ENCODE measurements at places on chromosomes 5 and 9.

DNA sequence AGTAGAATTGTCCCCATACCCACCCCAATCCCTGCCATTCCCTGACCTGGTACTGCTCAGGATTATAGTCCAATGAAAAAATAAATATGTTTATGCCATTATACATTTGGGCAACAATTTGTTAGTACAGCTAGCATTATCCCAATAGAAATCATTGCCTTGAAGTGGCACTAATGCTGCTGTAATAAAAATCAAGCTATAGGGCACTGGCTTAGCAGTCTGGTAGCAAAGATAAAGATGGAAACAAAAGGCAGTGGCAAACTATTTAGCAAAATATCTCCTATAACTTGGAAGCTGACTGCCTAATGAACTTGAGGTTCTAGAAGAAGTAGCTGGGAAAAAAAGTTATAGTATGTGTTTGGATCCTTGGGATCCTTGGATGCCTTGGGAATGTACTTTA, 2.2 kb upstream of the TOPORS start:
- DNase-seq, result no peak

- DNase-seq, result no peak
Observed at GRCh38 chr5:121218086-121218485, 633.6 kb upstream of the FTMT start.

DNA sequence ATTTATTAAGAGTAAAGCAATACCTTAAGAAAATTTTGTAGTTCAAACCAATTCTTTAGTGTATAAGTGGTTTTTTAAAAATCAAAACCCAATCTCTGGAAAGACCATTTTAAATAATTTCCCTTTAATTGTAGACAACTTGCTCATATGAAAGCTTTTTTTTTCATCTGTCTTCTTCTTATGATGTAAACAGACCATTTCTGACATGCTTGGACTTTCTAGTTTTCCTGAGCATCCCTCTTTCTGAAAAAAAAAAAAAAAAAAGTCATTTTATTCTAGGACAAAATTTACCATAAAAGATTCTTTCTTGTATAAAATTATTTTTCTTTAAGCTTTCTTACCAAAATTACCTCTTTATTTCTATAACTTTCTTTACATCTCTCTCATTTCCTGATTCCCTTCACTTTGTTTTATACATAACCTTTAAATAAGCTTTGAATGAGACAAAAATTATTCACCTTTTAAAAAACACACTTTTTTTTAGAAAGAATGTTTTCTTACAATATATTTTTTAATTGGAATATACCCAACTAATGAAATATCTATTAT, 67.5 kb downstream of the COL15A1 start:
- DNase-seq, result no peak

- DNase-seq, result no peak
Observed at GRCh38 chr5:72555871-72556270, 48.7 kb upstream of the ZNF366 start.

DNA sequence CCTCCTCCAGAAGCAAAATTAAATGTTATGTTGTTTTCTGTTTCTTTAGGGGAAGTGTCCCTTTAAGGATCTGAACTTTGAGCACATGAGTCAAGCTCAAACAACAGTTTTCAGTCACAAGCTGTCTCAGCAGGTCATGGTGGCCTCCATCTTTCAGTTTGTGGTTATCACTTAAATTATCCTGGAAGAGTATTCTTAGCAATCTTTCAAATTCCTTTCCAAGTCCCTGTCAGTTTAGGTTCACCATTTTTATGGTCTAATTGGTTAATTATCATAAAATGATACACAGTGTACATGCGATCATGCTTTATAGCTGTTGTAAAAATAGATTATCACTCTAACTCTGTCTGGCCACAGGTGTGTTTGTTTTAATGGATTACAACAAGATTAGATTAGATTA, 43.1 kb upstream of the SELENOP start:
- no peak for DNase-seq

DNA sequence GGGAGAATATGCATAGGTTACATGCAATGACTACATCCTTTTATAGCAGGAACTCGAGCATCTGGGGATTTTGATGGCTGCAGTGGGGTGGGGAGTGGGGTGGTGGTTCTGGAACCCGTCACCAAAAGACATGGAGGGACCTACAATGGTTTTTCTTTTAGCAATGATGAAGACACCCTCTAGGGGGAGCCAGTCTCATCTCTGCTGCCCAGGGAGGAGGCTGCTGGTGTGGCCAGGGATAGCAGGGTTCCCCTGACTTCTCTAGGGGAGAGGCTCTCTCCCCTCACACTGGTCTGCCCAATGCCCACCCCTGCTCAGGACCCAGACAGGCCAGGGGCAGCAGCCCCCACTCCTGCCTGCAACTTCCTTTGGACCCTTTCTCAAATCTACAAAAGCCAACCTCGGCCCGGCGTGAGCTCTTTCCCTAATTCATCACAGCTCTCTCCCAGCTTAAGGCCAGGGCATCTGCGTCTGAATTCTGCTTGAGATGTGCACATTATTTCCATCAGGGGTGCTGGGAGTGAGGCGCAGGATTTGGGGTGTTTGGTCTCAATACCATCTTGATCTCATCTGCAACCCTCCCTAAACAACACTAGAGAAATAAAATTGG, 73.6 kb upstream of the RETREG1 start:
- DNase-seq, result no peak

DNA sequence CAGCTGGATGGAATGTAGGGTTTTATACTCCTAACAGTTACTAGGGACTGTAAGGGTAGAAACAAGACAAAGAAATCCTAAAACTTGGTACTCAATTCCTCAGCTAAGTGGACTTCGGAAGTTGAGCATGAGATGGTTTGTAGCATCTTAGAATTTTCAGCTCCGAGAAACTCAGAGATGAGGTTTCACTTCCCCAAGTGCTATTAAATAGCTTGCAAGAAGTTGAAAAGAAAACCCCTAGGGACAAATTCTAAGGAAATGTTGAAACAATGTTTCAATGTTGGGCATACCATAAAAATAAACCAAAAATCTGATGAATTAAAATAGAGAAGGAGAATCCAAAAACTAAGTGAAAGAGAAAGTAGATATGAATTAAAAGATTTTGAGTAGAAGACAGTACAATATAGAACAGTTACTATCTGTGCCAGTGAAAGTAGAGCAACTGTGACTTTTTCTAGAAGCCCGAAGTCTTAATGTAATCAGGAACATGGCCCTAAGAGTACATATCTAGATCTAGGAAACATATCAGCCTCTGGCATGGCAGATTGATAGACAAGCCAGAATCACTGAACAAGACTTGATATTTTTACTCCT, 308.6 kb upstream of the RGMB start:
- no peak for DNase-seq

GRCh38 chr5:59005934-59006701, 423.2 kb downstream of the RAB3C start:
- DNase-seq, result no peak
